ENCODE measurements at places on chromosomes 11 and 22.

DNA sequence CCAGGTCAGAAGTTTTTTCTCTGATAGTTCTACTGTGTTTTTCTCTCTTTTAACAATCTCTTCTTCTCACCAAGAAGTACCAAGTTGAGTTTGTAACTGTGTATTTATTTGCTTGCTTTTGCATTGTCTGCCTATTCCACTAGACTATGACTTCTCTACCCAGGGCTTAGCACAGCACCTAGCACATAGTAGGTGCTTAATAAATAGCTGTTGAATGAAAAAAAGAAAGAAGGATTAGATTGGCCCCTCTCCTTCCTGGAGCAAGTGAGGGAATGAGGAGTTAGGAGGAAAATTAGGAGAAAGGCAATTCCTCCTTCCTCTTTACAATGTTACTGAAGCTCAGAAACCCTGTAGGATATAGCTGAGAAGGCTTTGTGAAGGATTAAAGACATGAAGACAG lies 83.3 kb downstream of the FBXO7 start:
- no peak for DNase-seq

DNA sequence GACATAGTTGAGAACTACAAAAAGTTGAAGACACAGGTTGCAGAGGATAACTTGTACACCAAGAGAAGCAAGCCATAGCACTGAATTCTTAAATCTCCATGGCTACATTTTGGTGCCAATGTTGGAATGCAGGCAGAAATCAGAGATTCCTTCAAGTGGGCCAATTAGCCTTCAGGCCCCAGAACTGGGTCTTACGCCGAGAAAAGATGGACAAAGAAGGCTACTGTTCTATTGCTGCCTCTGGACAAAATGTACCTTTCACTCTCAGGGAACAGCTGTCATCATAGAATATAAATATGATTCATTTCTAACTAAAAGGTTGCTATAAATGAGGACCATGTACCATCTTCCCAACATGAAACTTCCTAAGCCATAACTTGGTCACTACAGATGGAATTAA lies 13.7 kb downstream of the TMEM216 start:
- DNase-seq: no peak

DNA sequence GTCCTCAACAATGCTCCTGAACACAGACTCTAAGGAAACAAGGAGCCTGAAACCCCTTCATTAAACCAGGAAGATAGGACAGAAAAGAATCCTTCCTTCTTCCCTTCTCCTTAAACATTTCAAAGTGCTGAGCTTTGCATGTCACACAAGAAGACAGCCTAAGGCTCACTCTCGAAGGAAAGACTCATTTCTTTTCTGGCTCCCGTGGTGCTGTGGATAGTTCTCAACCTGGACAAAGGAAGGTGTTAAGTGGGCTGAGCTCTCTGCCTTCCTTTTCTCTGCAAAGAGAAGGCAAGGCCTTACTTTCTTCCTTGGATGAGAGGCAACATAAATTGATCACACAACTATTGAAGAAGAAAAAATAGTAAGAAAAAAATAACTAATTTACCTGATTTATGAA lies 452.4 kb upstream of the DDI1 start:
- DNase-seq: no peak

DNA sequence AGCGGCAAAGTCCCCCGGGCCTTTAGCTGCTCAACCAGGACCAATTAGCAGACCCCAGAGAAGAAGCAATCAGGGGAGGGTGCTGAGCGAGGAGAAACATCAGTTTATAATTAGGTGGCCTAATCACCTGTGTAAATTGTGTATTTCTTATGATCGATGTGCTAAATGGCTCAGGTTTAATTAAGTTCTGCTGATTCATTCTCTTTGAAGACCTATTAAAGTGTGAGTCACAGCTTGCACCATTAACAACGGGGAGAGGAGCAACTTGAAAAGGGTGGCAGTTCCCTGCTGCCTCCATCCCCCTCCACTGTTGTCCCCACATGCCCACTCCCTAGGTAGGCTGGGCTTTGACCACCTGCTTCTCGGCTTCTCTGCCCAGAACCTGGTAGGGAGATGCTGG lies 10.7 kb downstream of the ISX start:
- DNase-seq: no peak

All from central memory CD4-positive, alpha-beta T cell (primary cell).